ENCODE measurements at places on chromosomes 6 and 20.

DNA sequence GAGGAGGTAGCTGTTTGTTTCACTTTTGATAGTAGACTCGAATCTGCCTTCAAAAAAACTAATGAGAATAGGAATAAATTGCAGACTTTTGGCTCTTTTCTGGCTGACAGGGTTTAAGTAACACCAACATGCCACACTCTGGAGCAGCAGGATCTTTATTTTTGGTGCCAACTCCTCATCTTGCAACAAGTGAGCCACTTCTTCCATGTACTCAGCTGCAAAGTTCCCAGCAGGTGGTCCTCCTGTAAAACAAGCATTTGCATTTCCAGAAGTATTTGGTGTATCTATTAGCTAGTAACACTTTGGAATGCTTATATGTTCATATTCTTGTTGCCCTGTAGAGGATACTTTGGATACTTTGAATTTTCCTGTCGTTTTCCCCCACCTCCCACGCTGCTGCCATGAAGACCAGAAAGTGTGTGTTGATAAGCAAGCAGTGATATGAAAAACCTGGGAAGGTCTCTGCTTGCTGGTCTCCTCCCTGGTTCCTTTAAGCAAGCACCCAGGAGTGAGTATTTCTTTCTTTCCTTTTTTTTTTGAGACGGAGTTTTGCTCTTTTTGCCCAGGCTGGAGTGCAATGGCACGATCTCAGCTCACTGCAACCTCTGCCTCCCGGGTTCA lies 1.0 kb downstream of the ARMH2 start:
- DNase-seq = peak; percentile 55

- DNase-seq = no peak
Observed at GRCh38 chr20:53889411-53890148, 180.8 kb downstream of the BCAS1 start.

DNA sequence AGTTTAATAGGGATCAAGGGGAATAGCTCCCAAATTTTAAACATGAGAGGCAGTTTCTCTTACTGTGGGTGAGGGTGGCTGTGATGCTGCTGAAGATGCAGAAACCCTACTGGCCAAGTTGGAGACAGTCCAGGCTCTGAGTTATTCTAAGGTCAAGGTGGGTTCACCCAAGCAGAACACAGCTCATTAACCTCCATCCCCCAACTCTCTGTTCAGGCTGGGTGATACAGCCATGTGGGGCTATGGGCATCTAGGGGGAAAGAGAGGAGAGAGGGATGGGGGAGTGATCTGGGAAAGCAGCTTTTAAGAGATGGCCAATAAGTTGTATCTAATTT lies 18.9 kb upstream of the TRAM2 start:
- no peak for DNase-seq

GRCh38 chr6:16503970-16504415 lies 257.3 kb downstream of the ATXN1 start:
- DNase-seq = no peak

GRCh38 chr6:15841937-15842726 lies 179.3 kb upstream of the DTNBP1 start:
- no peak for DNase-seq

GRCh38 chr6:69957985-69958559 lies 91.7 kb downstream of the COL19A1 start:
- no peak for DNase-seq

DNA sequence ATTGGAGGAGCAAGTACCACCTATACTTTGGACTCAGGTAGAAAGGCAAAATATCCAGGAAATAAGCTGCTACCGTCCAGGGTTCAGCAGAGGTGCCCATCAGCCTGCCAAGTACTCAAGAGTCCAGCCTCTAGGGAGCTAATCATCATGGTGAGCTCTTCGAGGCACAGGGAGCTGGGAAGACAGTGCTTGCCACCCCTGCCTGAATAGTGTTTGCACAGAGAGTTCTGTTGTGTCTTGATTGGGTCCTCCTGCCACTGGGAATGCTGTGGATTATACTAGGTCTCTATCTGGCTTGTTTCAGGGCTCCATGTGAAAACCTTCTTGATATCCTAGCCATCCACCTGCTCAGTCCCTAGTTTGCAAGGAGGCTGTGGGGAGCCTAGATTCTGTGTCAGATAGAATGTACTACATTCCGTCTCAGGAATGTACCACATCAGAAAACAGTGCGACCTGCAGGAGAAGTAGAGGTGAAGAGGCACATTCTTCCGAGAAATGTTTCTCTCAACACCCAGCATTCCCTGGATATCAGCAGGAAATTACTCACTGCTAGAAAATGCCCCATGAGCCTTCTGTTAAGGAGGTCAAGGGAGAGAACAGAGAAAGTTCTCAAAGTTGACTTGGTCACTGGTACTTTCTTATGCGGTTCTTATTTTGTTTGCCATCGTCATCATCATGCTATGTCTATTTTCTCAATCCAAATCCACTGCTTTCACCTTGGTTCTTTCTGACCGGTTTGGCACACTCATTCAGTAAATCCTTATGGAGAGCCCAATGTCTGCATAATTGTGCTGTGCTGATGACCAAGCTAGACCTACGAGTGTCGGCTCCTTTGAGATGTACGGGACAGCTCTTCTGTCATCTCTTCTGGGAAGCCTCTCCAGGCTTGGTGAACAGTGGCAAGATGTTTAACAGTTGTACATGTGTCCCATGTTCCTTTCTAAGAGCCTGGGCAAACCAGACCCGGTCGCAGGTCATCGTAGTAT lies 30.7 kb downstream of the PTPN1 start:
- no peak for DNase-seq

GRCh38 chr20:13119583-13119982 lies 101.5 kb upstream of the ISM1 start:
- DNase-seq = peak; percentile 57

- no peak for DNase-seq
Observed at GRCh38 chr6:66985816-66986215, 1278.8 kb upstream of the EYS start.

- no peak for DNase-seq
Observed at GRCh38 chr6:139912735-139913400, 538.4 kb upstream of the CITED2 start.

DNA sequence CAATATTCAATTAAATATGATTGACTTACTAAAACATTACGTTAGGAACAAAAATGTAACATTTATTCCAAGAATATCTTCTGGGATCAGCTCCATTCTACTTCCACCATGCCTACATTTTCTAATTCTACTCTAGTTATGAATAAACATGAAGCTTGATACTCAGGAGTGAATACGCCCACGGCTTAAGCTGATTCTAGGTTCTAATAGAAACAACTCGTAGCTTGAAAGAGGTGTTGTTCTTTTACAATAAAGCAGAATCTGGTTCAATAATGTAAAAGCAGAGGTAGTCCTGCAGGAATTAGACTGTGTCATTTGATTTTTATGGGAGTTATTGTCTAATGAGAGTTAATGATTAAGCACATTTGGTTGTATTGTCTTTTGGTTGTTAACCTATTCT lies 107.3 kb upstream of the OLIG3 start:
- DNase-seq = no peak
